ENCODE measurements at places on chromosomes 6 and 20.

DNA sequence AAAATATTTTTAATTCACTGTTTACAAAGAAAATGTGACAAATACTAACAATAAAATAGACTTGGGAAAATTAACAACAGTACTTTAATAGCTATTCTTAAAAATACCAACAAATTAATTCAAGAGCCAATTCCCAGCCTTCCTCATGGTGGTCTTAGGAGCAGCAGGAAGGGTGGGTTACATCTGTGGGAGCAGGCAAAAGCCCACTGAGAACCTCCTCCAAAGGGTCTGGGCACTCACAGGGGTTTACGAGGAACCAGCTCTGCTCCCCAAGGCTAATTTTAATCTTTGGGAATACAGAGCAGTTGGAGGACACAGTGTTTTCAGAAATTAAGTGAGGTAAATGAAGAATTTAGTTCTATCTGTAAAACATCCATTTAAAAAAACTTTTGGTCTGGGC lies 10.2 kb downstream of the SOD2 start:
- H3K4me1 ChIP-seq, result no peaks in the 10 kb centered on the region
- DNase-seq, result no peak
- H3K27me3 ChIP-seq, result no peaks in the 10 kb centered on the region
- peaks cover 24% of the 10 kb centered on the region for H3K36me3 ChIP-seq
- no peak overlapping the region for H3K27ac ChIP-seq

- DNase-seq, result no peak
- H3K27ac ChIP-seq, result no peak overlapping the region
- H3K36me3 ChIP-seq, result no peaks in the 10 kb centered on the region
- no peak overlapping the region for H3K4me3 ChIP-seq
These were observed 95.0 kb downstream of the QRSL1 start for GRCh38 chr6:106724337-106724736.

DNA sequence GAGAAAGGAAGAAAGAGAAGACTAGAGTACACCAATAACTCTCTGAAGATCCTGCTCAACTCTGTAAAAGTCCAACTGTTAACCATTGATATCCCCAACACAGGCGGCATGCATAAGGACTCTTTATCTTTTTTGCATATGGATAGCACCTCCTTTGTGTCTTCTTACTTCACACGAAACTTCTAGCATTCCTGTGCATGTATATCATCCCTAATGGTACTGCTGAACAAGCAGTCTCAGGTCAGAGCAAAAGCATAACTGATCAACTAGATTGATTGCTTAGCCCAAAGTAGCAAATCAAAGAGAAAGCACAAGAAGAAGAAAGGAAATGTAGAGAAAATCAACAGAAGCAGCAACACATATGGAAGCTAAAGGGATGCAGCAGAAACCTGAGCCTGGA lies 234.4 kb downstream of the SYNE1 start:
- no peaks in the 10 kb centered on the region for H3K27me3 ChIP-seq
- no peaks in the 10 kb centered on the region for H3K4me1 ChIP-seq
- H3K4me3 ChIP-seq, result no peak overlapping the region
- H3K36me3 ChIP-seq, result no peaks in the 10 kb centered on the region

DNA sequence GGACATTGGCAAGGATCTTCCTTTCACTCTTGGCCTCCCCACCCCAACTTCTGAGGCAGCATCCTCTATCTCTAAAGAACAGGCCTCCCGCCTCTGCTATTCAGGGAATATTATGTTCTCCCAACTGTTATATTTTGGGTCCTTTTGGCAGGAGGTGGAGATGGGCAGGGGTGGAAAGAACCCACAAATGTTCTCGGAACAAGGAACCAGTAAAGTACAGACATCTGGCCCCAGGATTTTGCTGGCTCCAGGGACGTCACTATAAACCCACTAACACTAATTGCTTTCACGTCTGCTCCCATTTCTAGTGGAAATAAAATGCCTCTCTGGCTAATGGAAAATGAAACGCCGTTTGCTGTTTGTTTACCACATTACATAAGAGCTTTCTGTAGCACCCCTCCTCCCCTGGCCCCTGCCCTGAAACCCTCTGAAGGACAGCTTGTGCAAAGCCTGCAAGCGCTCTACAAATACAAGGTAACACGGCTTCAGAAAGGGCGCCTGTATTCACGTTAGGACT lies 77.7 kb upstream of the TBC1D7 start:
- H3K4me3 ChIP-seq, result no peak overlapping the region
- no peaks in the 10 kb centered on the region for H3K27me3 ChIP-seq
- no peak overlapping the region for H3K27ac ChIP-seq
- no peaks in the 10 kb centered on the region for H3K36me3 ChIP-seq

DNA sequence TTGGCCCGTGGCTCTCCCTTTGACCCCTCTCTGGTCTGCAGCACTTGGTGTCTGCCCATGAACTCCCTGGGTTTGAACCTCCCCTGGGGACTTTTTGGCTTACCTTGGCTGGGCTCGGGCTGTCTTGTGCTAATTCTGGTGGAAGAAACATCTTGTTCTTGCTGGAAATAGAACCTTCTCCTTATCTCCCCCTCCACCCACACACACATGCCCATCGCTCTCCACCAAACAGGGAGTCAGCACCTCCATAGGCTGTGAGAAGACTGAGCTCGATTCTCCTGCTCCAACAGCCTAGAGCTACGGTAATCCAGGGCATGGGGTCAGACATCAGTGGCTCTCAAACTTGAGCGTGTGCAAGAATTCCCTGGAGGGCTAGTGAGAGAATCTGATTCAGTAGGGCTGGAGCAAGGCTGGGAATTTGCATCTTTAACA lies 114.4 kb upstream of the SLC22A23 start:
- H3K27ac ChIP-seq, result no peak overlapping the region
- no peak for DNase-seq
- no peaks in the 10 kb centered on the region for H3K27me3 ChIP-seq

DNA sequence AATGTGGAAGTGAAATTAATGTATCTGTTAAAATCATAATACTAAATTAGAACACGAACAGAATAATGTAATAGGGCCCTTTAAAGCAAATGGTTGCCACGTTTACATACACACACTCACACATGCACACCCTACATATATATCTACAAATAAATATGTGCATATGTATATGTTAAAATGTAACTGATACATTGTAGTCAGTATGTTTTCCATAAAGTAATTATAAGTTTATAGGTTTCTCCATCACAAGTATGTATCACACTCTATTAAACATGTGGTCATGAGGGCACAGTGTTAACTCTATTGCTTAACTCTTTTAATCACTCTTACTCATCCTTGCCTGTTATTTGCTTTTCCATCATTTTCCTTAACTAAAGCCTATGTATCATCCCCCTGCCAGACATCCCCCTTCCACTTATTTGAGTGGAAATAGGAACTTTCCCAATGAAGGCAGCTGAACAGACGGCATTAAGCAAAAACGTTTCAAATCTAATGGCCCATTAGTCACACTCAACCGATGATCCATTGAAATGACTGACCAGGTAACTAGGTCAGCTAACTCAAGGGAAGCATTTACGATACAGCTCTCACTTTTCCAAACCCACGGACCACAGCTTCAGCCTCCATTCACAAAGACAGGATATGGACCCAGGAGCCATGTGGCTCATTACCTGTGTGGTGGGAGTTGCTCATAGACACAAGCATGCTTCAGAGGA lies 89.3 kb downstream of the HAO1 start:
- no peaks in the 10 kb centered on the region for H3K27me3 ChIP-seq
- no peaks in the 10 kb centered on the region for H3K36me3 ChIP-seq
- no peaks in the 10 kb centered on the region for H3K4me1 ChIP-seq
- DNase-seq, result peak; percentile 12
- H3K4me3 ChIP-seq, result no peak overlapping the region
- H3K27ac ChIP-seq, result no peak overlapping the region

GRCh38 chr6:29757282-29757681 lies 34.0 kb downstream of the HLA-F start:
- peaks cover 22% of the 10 kb centered on the region for H3K27me3 ChIP-seq
- no peaks in the 10 kb centered on the region for H3K36me3 ChIP-seq
- H3K4me1 ChIP-seq, result peaks cover 53% of the 10 kb centered on the region
- peak; percentile 37 for DNase-seq
- H3K27ac ChIP-seq, result no peak overlapping the region

GRCh38 chr6:43915986-43916923 lies 146.2 kb downstream of the VEGFA start:
- no peak overlapping the region for H3K27ac ChIP-seq
- H3K4me1 ChIP-seq, result peaks cover 6% of the 10 kb centered on the region
- H3K36me3 ChIP-seq, result no peaks in the 10 kb centered on the region
- H3K4me3 ChIP-seq, result no peak overlapping the region
- no peaks in the 10 kb centered on the region for H3K27me3 ChIP-seq

- no peaks in the 10 kb centered on the region for H3K36me3 ChIP-seq
- no peak overlapping the region for H3K27ac ChIP-seq
- DNase-seq, result peak; percentile 74
- H3K4me3 ChIP-seq, result no peak overlapping the region
- H3K4me1 ChIP-seq, result no peaks in the 10 kb centered on the region
These were observed 212.1 kb upstream of the PHACTR1 start for GRCh38 chr6:12504325-12504966.

DNA sequence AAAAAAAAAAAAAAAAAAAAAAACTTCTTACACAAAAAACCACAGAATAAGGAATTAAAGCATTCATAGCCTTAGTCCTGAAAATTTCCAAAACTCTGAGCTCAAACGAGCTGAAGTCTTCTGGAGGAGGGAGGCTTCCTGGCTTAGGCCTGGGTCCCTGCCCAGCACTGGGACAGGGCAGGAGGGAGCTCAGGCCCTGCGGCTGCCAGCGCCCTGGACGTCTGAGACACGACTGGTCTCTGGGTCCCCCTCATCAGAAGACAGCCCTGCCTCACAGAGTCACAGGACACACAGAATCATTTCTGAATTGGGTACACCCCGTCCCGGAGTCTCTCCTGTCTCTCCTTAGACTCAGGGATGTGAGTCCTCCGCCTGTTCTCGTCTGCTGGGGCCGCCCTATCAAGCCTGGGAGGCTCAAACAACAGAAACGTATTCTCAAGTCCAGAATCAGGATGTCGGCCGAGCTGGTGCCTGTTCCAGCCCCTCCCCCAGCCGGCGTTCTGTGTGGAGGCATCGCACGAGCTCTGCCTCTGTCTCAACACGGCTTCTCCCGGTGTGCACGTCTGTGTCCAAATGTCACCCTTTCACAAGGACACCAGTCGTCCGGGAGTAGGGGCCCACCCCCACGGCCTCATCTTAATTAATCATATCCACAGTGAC lies 39.4 kb downstream of the ZBTB46 start:
- H3K27ac ChIP-seq, result peak overlapping the region; percentile 39
- no peak for DNase-seq
- H3K4me3 ChIP-seq, result no peak overlapping the region
- peaks cover 6% of the 10 kb centered on the region for H3K4me1 ChIP-seq

DNA sequence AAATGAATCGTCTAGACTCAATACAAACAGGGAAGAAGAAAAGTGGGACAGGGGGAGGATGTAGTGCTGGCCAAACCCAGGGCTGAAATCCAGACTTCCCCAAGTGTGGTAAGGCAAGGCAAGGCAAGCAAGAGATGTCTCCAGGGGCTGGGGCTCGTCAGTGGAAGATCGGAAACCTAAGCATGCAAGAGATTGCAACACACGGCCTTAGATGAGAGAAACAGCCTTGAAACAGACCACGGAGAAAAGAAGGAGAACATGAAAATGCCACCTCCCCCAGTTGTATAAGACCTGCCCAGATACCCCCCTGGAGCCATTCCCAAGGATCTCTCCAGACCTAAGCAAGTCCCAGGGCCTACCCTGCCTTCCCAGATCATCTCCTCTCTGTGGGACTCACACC lies 20.0 kb downstream of the VEGFA start:
- H3K4me3 ChIP-seq, result no peak overlapping the region
- no peak for DNase-seq
- H3K36me3 ChIP-seq, result peaks cover 1% of the 10 kb centered on the region
- H3K4me1 ChIP-seq, result no peaks in the 10 kb centered on the region
- no peak overlapping the region for H3K27ac ChIP-seq

GRCh38 chr20:32685541-32686529 lies 12.1 kb upstream of the C20orf203 start:
- no peak for DNase-seq
- no peaks in the 10 kb centered on the region for H3K36me3 ChIP-seq
- H3K4me3 ChIP-seq, result no peak overlapping the region
- peak overlapping the region; percentile 88 for H3K27ac ChIP-seq
- peaks cover 18% of the 10 kb centered on the region for H3K4me1 ChIP-seq

DNA sequence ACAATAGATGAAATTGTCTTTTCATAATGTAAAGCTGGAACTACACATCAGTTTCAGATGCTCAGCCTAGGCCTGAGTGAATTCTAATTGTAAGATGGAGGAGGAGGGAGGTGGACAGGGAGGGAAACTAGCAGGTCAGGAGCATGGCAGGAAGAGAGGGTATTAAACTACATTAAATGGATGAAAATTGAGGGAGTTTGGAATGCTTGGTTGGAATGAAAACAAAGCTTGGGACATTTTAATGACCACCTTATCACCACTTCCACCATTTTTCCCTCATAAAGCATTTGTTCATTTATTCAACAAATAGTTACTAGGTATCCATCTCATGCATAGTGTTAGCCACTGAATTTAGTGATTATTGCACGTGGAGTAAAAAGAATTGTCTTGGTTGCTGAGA lies 65.0 kb downstream of the KIZ start:
- no peaks in the 10 kb centered on the region for H3K36me3 ChIP-seq
- no peak for DNase-seq
- peaks cover 29% of the 10 kb centered on the region for H3K4me1 ChIP-seq
- H3K27ac ChIP-seq, result peak overlapping the region; percentile 96

- no peaks in the 10 kb centered on the region for H3K27me3 ChIP-seq
- H3K36me3 ChIP-seq, result no peaks in the 10 kb centered on the region
- H3K4me1 ChIP-seq, result peaks cover 13% of the 10 kb centered on the region
These were observed 99.9 kb downstream of the CDH26 start for GRCh38 chr20:60057866-60058807.

GRCh38 chr6:16766043-16766536 lies 4.8 kb upstream of the ATXN1 start:
- peaks cover 11% of the 10 kb centered on the region for H3K4me1 ChIP-seq
- H3K4me3 ChIP-seq, result no peak overlapping the region
- DNase-seq, result no peak
- H3K27ac ChIP-seq, result no peak overlapping the region

DNA sequence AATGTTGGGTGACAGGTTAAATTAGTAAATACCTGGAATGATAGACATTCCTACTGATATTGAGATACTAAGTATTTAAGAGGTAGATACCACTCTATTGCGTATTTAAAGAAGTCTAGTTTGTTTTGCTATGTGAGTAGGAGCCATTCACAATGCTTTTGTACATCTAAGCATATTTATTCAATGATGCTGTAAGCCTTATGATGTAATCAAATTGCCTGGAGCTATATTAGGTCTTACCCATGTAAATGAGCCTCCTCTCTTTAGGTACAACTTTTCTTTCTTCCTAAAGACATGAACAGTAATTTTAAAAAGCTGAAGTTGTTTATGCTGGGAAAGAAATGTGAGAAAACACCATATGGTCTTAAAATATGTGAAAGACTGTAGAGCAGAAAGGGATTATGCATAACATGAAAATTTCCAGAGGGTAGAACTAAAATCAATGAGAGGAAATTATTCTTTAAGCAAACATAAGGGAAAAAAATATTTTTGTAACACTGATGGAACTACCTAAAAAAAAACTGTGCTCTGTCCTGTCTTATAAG lies 526.7 kb downstream of the EPHA7 start:
- no peaks in the 10 kb centered on the region for H3K4me1 ChIP-seq
- no peaks in the 10 kb centered on the region for H3K27me3 ChIP-seq
- H3K4me3 ChIP-seq, result no peak overlapping the region
- H3K36me3 ChIP-seq, result no peaks in the 10 kb centered on the region
- no peak for DNase-seq
